Large intestine (tissue), 12 donors: ENCODE measurements at places on chromosomes 7 and 10. TPM values are rescaled to one million over a fixed set of nuclear protein-coding genes. Genes with fewer than 3 reads are reported as not detected.

Gene GFRA1
- 17.4 TPM for polyA plus RNA-seq

Gene FAM20C
- 57.2 TPM for polyA plus RNA-seq

Gene KCNH2
- polyA plus RNA-seq, result 8.1 TPM

Gene GJD4
- polyA plus RNA-seq, result 0.09 TPM

Gene FGL2
- 50.6 TPM for polyA plus RNA-seq

Gene HTR5A
- polyA plus RNA-seq, result 0.03 TPM

Gene CCM2
- polyA plus RNA-seq, result 19.5 TPM

Gene CALHM1
- polyA plus RNA-seq, result 0.04 TPM

Gene NPFFR1
- 0.31 TPM for polyA plus RNA-seq

Gene ITGA8
- polyA plus RNA-seq, result 9.5 TPM

Gene EMX2
- polyA plus RNA-seq, result not detected

Gene TBL2
- polyA plus RNA-seq, result 37.6 TPM

Gene ZNF789
- polyA plus RNA-seq, result 61.3 TPM

Gene NEBL
- polyA plus RNA-seq, result 3.3 TPM

Gene DNAJC12
- 10.4 TPM for polyA plus RNA-seq

Gene EGR2
- polyA plus RNA-seq, result 2.1 TPM

Gene PRLHR
- 1.1 TPM for polyA plus RNA-seq

Gene SUN3
- polyA plus RNA-seq, result not detected

Gene EDRF1
- polyA plus RNA-seq, result 29.4 TPM

Gene EEPD1
- polyA plus RNA-seq, result 8.4 TPM

Gene GPR15LG
- polyA plus RNA-seq, result 1.4 TPM

Gene GHRHR
- not detected for polyA plus RNA-seq
